Suprapubic skin (tissue), 4 donors: ENCODE measurements at places on chromosomes 5 and 9. TPM values are rescaled to one million over a fixed set of nuclear protein-coding genes. Genes with fewer than 3 reads are reported as not detected.

Gene HAND1
- not detected for total RNA-seq

Gene TMEM174
- not detected for total RNA-seq

Gene DAB2
- total RNA-seq, result 30.6 TPM

Gene ASTN2
- 2.0 TPM for total RNA-seq

Gene PDE6A
- 1.1 TPM for total RNA-seq

Gene SH2D3C
- 3.4 TPM for total RNA-seq

Gene HAVCR2
- 2.1 TPM for total RNA-seq

Gene LMAN2
- 191 TPM for total RNA-seq

Gene PIK3R1
- 233 TPM for total RNA-seq

Gene TSLP
- total RNA-seq, result 1.4 TPM

Gene OLFML2A
- total RNA-seq, result 21.0 TPM

Gene PCDHGB2
- 4.7 TPM for total RNA-seq

Gene TOR4A
- total RNA-seq, result 9.2 TPM

Gene SNAPC4
- 9.3 TPM for total RNA-seq

Gene LNPEP
- 43.7 TPM for total RNA-seq

Gene GZMA
- total RNA-seq, result not detected

Gene PPP3R2
- not detected for total RNA-seq

Gene OBP2B
- 7.5 TPM for total RNA-seq

Gene OLFM1
- 15.4 TPM for total RNA-seq

Gene CYLC2
- not detected for total RNA-seq

Gene PCSK5
- total RNA-seq, result 10.8 TPM

Gene FANCG
- 25.5 TPM for total RNA-seq

Gene DBH
- not detected for total RNA-seq

Gene SARDH
- total RNA-seq, result not detected

Gene TOPORS
- total RNA-seq, result 29.0 TPM

Gene PLEKHG4B
- 0.45 TPM for total RNA-seq

Gene ANKRD34B
- total RNA-seq, result not detected

Gene SLC36A2
- not detected for total RNA-seq

Gene FOXD4L4
- not detected for total RNA-seq

Gene ABL1
- 40.4 TPM for total RNA-seq

Gene WDR38
- not detected for total RNA-seq

Gene GRM6
- 0.08 TPM for total RNA-seq

Gene BTNL8
- 0.79 TPM for total RNA-seq

Gene SLC27A6
- total RNA-seq, result 0.40 TPM

Gene CD72
- total RNA-seq, result 3.7 TPM
